Smooth muscle cell of the brain vasculature (primary cell): ENCODE measurements at places on chromosomes 16 and 17.

DNA sequence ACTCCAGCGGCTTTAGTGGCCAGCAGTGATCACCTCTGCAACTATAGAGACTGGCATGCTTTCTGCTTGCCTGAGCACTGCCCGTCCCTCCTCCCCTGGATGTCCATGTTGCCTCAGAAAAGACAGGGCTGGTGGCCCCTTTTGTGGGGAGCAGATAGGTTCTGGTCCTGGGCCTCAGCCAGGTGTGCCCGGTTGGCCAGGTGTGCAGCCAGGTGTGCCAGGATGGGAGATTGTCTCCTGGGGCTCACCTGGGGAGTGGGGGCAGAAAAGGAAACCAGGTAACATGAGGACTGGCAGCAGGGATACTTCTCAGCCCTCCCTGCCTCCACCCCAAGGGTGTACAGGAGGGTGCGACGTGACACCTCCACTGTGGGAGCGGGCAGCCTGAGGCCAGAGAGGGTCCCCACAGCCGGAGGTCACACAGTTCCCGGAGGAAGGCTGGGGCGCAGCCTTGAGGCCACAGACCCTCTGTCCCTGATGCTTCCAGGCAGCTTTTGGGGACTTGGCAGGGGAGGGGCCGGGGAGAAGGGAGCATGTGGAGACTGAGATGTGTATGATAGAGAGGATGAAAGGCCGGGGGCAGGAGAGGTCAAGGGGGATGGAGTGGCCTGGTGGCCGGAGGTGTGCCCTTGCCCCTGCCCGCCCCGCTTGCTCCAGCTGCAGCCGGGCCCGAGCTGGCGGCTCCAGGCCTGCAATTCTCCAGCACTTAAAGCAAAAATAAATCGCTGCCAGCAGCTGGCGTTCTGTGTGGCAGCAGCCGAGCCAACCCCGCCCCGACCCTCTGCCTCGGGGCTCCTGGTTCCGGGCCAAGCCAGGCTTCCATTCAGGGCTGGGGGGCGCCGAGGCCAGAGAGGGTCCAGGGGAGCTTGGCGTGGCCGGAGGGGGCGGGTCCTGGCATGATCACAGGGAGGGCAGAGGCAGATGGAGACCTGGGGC lies 6.7 kb downstream of the KCNJ12 start:
- no peak for DNase-seq

DNA sequence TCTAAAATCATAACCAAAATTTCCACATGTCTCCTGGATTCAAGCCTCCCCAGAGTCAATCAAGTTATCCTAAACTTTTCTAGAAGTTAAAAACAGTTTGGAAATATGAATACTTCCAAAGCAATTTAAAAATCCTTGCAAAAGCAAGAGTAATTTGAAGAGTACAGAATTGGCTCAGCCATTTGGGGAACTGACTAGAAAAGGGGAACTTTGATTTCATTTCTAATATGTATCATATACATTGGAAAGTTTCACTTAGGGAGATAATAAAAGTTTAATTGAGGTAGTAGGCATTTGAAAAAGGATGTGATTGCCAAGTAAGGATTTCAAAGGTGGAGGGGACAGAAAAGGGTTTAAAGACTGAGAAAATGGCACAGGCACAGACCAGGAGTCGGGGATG lies 9.0 kb upstream of the SLFN12L start:
- no peak for DNase-seq

- no peak for DNase-seq
Observed at GRCh38 chr17:1244606-1245012, 25.6 kb upstream of the BHLHA9 start.

- no peak for DNase-seq
Observed at GRCh38 chr16:14050291-14051027, 20.7 kb upstream of the MRTFB start.

DNA sequence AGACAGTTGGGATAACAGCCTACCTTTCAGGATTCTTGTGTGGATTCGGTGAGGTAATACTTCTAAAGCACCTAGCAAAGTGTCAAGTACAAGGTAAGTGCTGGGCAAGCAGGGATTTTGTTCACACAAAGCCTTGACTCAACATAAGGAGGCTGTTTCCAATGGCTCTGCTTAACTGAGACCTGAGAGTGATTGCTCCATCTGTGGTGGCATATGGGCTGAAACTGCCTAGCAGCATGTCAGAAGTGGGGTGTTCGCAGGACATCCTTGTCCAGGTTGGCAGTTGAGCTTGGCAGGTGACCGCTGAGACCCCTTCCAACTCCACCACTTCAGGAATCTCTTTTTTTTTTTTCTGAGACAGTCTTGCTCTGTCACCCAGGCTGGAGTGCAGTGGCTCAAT lies 19.8 kb downstream of the IL4R start:
- DNase-seq, result no peak

GRCh38 chr17:47106130-47106529 lies 83.0 kb downstream of the CDC27 start:
- no peak for DNase-seq
